ENCODE measurements at places on chromosomes 12 and 14. TPM values are rescaled to one million over a fixed set of nuclear protein-coding genes. Genes with fewer than 3 reads are reported as not detected.

DNA sequence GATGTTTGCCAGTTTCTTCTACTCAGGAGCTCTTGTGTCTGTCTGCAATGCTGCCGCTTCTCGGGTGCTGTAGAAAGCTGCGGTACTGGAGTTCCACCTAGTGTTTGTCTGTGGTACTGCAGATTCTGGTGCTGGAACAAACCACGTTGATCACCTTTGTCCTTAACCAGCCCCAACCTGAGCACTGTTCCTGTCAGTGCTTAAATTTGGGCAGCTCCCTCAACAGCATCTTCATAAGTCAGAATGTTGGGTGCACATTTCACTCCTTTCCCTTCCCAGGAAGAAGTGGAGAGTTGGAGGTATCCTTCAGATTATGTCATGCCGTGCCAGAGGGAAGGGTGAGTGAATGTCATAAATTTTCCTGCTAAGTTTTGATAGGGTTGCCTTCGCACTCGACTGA, 48.7 kb upstream of the LALBA start:
- H3K4me1 ChIP-seq, result no peaks in the 10 kb centered on the region
- no peak overlapping the region for H3K4me3 ChIP-seq
- H3K27me3 ChIP-seq, result no peaks in the 10 kb centered on the region
- no peaks in the 10 kb centered on the region for H3K36me3 ChIP-seq
- peak; percentile 93 for DNase-seq

DNA sequence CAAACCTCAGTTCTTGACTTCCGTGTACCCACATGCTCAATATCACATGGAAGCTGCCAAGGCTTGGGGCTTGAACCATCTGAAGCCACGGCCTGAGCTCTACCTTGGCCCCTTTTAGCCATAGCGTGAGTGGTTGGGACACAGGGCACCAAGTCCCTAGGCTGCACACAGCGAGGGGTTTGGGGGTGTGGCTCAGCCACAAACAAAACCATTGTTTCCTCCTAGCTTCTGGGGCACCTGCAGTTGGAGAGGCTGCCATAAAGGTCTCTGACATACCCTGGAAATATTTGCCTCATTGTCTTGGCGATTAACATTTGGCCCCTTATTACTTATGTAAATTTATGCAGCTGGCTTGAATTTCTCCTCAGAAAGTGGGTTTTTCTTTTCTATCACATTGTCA, 628.6 kb downstream of the NRXN3 start:
- H3K4me3 ChIP-seq, result no peak overlapping the region
- H3K27ac ChIP-seq, result no peak overlapping the region
- no peaks in the 10 kb centered on the region for H3K27me3 ChIP-seq
- no peak for DNase-seq

GRCh38 chr14:32492457-32492856, 163.4 kb downstream of the AKAP6 start:
- H3K4me3 ChIP-seq, result no peak overlapping the region
- no peaks in the 10 kb centered on the region for H3K27me3 ChIP-seq
- peaks cover 55% of the 10 kb centered on the region for H3K4me1 ChIP-seq
- H3K27ac ChIP-seq, result peak overlapping the region; percentile 79

DNA sequence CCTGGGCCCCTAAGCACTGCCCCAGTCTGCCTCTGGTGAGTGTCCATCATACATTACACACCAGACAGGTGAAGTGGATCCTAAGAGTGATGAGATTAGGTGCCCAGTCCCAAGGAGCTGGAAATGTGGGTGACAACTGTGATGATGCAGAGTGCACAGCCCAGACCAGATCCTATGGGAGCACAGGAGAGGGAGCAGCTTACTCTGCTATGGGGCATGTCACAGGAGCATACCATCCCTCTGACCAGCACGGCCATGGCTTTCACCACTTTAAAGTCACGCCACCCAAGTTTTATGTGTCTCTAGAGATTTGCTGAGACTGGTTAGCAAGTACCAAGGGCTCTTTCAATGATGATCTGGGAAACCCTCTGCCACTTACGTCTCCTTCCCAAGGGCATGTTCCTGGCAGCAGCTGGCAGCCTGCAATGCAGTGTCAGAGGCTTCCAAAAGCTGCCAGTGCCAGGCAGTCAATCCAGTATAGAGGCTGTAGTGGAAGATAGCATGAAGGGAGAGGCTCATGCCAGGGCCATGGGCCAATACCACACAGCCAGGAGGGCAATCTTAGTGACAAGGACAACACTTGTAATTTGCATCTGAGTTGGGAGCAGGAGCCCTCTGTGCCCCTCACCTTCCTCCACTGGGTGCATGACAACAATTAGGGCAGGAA, 40.2 kb downstream of the STAB2 start:
- no peaks in the 10 kb centered on the region for H3K36me3 ChIP-seq
- peaks cover 22% of the 10 kb centered on the region for H3K4me1 ChIP-seq
- peak; percentile 89 for DNase-seq
- H3K27ac ChIP-seq, result no peak overlapping the region
- no peaks in the 10 kb centered on the region for H3K27me3 ChIP-seq

IKZF4 gene
- total RNA-seq, result 9.2 TPM

RDH16 gene
- total RNA-seq, result 0.69 TPM

RASSF9 gene
- total RNA-seq, result 3.6 TPM

FOS gene
- total RNA-seq, result 215 TPM
